Fibroblast of skin of scalp (primary cell): ENCODE measurements at places on chromosomes 1 and 21.
A peak's percentile ranks its signal among the peaks of the same experiment; 100 is the strongest.

GRCh38 chr1:69888657-69889056 is 316.7 kb downstream of the LRRC40 start:
- DNase-seq: no peak

GRCh38 chr1:176857632-176858031 is 306.9 kb downstream of the ASTN1 start:
- peak; percentile 11 for DNase-seq

DNA sequence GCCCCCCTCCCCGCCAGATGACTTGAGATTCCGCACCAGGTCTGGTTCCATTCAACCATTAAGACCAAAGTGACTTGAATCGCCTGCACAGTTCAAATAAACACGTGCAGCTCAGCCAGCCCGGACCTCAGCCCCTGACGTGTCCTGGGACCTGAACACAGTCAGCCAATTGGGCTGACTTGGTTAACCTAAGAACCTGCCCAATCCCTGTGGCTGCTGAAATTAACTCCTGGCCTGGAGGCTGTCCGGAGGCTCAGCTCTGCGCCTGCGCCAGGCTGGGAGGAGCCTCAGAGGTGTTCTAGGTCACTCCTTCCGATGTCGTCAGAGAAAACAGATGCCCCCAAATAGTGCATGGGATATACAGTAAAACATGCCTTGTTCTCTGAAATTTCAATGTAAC is 73.4 kb downstream of the SCCPDH start:
- no peak for DNase-seq

- DNase-seq: no peak
Measured at GRCh38 chr1:213761845-213762407, 225.8 kb upstream of the PROX1 start.

- peak; percentile 44 for DNase-seq
Measured at GRCh38 chr1:235954306-235955283, 87.9 kb upstream of the LYST start.

- DNase-seq: peak; percentile 47
Measured at GRCh38 chr1:245829826-245830225, 675.0 kb downstream of the KIF26B start.
